ENCODE measurements at places on chromosomes 2 and 18. TPM values are rescaled to one million over a fixed set of nuclear protein-coding genes. Genes with fewer than 3 reads are reported as not detected.
A peak's percentile ranks its signal among the peaks of the same experiment; 100 is the strongest.

GRCh38 chr18:13703899-13704298 lies 22.5 kb downstream of the FAM210A start:
- DNase-seq = no peak

DNA sequence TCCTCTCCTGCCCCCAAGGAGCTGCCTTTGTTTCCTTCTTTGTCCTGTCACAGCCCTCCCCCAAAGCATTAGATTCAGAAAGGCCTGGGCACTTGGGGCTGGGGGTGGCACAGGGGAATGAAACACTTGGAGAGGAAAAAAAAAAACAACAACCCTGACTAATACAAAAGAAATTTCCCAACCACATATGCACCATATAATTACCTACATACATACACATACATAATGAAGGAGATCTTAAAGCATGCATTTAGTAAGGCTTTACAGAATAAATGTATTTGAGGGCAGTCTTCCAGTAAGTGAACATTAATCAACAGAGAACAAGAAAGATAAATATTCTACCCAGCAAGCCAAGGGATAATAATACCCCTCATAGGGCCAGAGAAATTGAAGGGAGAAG lies 70.0 kb upstream of the PPP1CB start:
- DNase-seq = no peak

DNA sequence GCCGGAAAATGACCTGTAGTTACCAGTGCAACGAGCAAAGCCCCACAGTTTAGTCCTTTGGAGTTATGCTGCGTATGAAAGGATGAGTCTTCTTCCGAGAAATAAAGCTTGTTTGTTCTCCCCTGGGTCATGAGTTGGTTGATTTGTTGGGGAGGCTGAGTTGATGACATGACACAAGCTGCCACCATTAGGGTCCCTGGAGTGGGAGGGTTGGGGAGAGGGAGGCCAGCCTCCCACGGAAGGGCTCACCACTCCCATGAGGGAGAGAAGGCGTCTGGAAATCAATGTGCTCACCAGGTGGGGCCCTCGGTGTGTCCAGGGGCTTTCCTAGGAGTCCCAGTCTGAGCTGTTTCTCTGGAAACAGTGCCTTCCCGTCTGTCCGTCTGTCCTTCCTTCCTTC lies 7.4 kb upstream of the DGKD start:
- no peak for DNase-seq

DNA sequence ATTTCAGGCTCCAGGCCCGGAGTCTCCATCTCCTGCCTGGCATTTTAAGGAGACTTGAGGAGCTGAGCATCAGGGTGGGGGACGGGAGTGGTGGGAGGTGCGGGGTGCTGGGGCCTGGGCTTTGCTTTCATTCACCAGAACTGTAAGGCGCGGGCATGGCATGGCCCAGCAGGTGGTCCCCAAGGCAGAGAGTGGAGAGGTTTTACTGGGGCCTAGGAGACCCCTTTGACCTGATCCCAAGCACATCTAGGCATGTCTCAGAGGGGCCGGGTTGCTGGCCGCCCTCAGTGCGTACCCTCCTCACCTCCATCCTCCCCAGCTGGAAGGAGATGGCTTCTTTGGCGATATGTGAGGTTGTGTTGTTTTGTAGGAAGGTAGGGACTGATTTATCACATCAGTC lies 172.5 kb downstream of the KLHL29 start:
- DNase-seq = no peak

CPLX4 gene
- not detected for total RNA-seq

DNA sequence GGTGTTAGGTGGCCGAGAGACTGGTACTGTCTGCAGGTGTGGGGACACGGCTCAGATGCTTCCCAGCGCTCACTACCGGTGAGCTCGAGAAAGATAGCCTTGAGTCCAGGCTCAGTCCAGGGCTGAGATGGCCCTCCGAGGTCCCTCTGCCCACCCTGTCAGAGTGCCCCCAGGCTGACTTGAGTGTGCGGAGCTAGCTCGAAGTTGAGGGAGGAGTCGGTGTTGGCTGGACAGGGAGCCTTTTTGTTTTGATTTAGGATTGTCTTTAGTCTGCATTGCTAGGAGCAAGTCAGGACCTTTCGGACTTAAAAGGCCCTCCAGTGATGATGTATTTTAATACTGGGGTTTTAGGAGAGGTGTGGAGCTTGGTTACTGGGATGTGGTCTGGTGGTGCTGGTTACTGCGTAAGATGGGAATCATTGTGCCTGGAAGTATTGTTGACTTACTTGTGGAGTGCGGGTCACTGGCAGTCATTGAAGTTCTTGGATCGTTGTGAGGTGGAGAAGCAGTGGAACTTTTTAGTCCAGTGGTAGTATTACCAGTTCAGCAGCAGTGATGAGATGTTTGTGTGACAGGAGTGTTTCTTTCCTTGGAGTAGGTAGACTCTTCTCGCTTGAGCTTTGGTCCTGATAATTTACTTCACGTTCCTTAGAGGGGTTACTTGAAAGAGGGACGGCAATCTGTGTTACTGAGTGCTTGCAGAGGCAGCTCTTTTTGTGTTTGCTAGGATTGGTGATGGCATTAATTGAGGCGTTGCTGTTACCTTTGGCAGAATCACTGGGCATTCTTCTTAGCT lies 633 bp downstream of the KIAA1328 start:
- DNase-seq = no peak

CSRNP3 gene
- total RNA-seq = 0.27 TPM

- no peak for DNase-seq
These were observed 200.6 kb downstream of the CTIF start for GRCh38 chr18:48739266-48740067.

DNA sequence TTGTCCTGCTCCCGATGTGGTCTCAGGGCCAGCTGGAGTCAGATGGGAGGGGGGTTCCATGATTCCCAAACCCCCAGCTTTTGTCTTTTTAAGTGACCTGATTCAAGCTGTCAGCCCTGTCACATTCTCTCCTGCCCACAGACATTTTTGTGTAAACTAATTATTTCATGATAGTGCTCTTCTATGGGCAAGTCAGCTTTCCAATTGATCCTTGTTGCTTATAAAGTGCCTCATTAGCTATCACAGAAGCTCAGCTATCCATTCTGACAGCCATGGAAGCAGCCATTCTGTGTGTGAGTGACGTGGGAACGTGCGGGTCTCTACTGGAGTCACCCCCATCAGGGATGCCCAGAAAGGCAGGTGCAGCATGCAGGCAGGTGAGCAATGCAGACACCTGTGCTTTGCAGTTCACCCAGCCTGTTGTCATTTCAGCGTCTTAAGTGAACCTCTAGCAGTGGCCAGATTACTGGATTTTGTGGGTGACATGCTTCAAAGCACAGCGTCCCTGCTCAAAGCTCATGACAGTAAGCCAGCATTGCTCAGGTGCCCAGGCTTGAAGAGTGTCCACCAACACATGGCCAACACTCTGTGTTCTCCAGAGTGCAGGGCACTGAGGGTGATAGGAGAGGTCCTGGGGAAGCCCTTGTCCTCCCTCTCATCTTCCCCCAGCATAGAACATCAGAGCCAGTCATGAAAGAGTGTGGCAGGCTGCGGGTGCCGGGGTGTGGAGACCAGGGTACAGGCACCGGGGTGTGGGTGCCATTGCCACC lies 162.1 kb upstream of the SH3BP4 start:
- DNase-seq = no peak

SNRNP27 gene
- 161 TPM for total RNA-seq

GRCh38 chr18:31176531-31176930 lies 13.9 kb upstream of the DSC1 start:
- no peak for DNase-seq

GRCh38 chr2:40550085-40550484 lies 98.2 kb upstream of the SLC8A1 start:
- DNase-seq = no peak

DNA sequence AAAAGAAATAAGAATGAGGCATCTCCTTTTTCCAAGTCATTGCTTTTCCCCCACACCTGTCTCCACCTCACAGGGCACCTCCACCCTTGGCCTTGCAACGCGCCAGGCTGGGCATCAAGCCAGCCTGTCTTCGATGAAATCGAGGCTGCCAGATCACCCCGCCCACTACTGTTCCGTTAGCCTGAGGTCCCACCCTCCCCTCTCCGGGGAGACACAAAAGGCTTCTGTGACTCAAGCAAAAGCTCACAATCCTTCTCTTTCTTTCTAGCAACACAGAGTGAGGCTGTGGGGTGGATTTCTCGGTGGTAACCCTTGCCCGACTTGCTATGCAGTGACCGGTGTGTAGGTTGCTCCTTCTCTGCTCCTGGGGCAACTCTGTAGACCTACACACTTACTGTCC lies 9.9 kb downstream of the TNP1 start:
- peak; percentile 43 for DNase-seq

FBXO41 gene
- total RNA-seq = 0.13 TPM

ABCB11 gene
- total RNA-seq = not detected

- DNase-seq = no peak
These were observed 217.5 kb upstream of the SOX11 start for GRCh38 chr2:5474716-5475115.
